ENCODE measurements at places on chromosomes 3 and 15. TPM values are rescaled to one million over a fixed set of nuclear protein-coding genes. Genes with fewer than 3 reads are reported as not detected.

- DNase-seq = no peak
These were observed 25.5 kb downstream of the DPH3 start for GRCh38 chr3:16239086-16239770.

- DNase-seq = no peak
These were observed 8.1 kb downstream of the AGBL1 start for GRCh38 chr15:86087808-86088207.

DNA sequence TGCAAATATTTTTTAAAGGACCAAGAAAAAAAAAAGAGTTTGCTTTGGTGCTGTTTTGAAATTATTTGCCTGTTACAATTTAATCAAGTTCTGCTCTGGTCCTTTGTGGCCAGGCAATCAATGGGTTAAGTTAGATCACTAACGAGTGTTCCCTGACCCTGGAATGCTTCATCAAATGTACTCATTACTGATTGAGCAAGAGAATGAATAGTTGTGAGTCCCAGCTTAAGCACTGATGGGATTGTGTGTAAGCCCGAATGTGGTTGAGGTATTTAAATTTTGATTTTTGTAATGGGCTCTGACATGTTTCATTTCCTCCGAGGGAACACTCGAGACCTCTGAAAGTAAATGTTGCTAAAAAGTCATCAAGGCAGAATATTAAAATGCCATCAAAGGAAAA lies 699.1 kb downstream of the MCTP2 start:
- no peak for DNase-seq

GRCh38 chr3:104961851-104962250 lies 404.9 kb upstream of the ALCAM start:
- DNase-seq = no peak

DNA sequence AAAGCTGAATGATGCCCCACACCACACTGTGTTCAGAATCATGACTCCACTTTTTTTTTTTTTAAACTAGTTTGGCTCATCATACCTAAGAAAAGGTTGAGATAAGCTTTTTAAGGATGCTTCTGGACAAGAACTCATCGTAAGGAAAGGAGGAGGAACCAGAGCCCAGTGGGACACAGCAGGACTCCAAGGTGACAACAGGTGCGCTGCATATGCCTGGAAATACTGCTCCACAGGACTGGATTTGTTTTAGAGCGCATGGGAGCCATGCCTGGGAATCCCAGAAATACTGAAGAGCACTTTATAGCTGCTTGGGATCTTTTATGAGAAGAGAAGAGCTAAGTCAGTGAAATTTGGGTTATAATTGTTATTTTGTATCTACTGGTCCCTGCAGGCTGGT lies 93.4 kb downstream of the NEDD4 start:
- DNase-seq = no peak

GRCh38 chr3:142839831-142840230 lies 49.1 kb downstream of the PCOLCE2 start:
- no peak for DNase-seq

The HESX1 gene
- 0.62 TPM for total RNA-seq

Data from activated T-cell treated with anti-CD3 and anti-CD28 coated beads, Interleukin-2, amount 50 U/mL, for 72 hours (primary cell).